Hematopoietic multipotent progenitor cell treated with erythropoietin and hydrocortisone succinate and interleukin-3 and kit ligand, for 4 days (in vitro differentiated cells): ENCODE measurements at places on chromosomes 1 and 21.

DNA sequence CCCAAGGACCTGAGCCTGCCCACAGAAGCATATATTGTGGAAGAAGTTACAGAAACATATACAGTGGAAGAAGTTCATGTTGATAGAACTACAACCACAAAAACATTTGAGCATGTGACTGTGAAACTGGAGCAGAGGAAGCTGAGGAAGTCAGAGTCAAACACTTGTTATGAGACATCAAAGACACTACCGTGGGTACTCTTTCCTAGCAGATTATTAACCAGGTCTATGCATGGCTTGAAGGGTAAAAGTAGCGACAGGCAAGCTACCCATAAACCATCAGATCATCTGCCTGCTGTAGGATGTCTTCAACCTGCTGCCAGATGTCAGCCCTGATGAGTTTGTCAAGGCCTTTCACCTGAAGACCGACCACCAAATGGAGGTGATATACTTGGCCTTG is 35.8 kb downstream of the IVNS1ABP start:
- no peak for DNase-seq

DNA sequence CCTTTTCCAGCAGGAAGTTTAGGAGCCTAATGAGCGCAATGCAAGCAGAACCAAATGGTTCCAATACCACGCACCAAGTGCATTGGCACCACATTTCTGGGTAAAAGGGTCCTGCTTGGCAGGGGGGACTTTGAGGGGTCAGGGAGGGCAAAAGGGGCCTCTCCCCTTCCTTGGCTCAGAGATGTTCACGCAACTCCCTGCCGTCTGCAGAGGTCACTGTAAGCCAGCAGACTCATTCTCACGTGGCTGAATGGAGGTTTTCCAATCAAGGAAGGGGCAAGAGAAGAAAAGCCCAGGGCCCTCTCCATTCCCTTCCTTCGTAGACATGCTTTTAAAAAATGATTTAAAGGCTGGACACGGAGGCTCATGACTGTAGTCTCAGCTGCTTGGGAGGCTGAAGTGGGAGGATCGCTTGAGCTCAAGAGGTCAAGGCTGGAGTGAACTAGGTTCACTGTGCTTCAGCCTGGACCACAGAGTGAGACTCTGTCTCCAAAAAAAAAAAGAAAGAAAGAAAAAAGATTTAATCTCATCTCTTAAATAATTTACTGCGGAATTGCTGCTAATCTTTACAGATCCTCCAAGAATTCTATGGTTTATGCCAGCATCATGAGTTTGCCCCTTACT is 80.3 kb downstream of the RUNX3 start:
- peak; percentile 78 for DNase-seq

DNA sequence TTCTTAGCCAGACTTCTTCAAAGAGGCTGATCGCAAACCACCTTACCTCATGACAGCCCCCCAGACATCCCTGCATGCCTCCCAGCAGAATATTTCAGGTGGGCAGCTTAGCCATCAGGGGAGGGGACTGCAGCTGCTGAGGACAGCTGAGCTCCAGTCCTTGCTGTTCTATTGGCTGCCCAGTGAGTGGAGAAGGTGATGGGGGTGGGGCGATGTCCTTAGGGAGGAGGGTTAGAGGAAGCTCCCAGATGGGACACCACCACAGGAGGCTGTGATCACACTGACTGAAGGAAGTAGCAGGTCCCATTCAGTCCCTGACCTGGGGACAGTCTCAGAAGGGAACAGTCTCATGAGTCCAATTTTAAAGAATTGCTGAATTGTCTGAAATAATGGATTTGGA is 38.3 kb downstream of the GJA5 start:
- no peak for DNase-seq

DNA sequence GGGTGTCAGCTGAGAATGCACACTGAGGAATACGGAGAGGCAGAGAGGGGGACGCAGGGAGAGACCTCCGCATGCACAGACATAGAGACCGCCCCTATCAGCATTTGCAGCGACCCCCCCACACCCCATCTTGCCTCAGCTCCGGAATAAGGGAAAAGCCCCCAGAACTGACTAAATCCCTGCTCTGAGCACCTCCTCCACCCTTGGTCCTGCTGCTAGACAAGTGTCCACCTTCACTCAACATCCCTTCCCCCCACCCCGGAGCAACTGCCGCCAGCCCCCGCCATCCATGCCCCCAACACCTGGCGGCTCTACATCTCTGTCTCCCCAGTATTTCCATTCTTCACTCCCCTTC is 769 bp downstream of the SV2A start:
- DNase-seq: no peak

GRCh38 chr1:196306421-196306820 is 301.8 kb downstream of the KCNT2 start:
- DNase-seq: no peak

GRCh38 chr1:217540321-217540720 is 90.6 kb downstream of the GPATCH2 start:
- DNase-seq: no peak

DNA sequence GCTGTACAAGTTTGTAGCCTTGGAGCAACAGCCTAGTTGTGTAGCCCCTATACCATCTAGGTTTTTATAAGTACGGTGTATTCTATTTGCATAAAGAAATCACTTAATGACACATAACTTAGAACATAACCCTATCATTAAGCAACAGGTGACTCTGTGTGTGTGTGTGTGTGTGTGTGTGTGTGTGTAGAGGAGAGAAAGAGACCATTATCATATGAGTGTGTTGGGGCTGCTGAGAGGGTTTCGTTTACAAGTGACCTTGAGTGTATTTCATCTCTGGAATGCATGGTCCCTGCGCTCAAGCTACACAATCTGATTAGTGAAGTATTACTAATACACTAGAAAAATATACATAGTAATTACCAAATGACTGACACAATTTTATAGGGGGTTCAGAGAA is 115.1 kb downstream of the RABGAP1L start:
- no peak for DNase-seq

DNA sequence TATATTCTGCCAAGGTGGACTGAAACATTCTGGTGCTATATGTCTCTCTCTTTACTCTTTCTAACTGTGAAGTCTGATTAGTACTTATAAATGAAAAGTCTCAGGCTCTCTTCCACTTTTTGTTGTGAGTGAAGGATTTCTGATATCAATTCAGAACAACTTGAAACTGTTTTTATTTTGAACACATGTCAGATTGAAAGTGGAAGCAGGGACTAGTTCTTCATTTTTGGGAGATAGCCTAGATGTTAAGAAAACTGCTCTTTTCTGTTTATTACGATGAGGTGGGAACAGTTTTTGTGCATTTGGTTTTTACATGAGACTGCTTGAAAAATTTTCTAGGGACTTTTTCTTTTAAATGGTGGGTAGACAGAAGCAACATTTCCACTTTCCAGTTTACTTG is 14.5 kb upstream of the GBP3 start:
- no peak for DNase-seq

GRCh38 chr21:35922618-35923017 is 137.7 kb downstream of the SETD4 start:
- DNase-seq: no peak

GRCh38 chr1:166479052-166479631 is 312.3 kb upstream of the FAM78B start:
- peak; percentile 66 for DNase-seq

DNA sequence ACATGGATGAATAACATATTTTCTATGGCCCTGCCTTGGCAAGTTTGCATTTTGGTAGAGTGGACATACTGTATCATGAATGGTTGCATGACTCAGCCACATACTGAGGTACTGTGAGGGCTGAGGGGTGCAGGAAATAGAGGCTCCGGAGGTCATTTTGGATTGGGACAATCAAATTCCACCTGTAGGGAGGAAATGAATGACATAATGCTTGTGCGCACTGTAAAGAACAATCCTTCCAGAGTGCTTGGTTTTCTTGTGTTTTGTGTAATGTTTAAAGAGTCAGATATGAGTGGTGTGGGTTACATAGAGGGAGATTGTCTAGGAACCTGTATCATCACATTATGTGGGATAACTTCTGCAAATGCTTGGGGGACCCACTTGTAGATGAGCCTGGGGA is 329.9 kb upstream of the PROX1 start:
- DNase-seq: no peak

DNA sequence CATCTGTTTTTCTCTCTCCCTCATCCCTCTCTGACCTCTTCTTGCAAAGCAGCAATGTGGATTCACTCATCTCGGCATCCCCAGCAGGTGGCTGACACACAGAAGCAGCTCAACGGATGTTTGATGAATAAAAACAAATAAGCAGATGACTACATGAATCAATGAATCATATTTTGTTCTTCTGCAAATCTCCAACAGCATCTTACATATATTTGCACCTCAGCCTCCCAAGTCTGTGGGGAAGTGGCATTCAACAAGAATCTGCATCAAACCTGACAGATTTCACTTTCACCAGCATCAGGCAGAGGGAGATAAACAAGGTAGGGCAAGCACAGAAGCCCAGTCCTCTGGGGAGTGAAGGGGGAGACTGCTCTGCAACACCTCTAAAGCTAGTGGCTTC is 34.0 kb downstream of the CAPN8 start:
- no peak for DNase-seq

DNA sequence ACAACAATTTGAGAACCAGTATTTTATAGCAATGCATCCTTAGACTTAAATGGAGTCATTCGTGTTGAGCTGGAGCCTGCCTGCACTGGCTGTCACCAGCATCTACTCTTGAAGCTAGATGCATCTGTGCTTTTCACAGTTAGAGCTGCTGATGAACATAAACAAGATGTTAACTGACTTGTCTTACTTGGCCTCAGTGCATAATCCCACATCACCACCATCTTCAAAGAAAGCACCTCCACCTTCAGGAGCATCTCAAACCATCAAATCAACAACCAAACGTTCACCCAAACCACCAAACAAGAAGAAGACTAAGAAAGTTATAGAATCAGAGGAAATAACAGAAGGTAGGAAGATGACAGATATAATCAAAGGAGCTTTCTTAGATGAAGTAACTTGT is 71.1 kb downstream of the TPR start:
- no peak for DNase-seq

DNA sequence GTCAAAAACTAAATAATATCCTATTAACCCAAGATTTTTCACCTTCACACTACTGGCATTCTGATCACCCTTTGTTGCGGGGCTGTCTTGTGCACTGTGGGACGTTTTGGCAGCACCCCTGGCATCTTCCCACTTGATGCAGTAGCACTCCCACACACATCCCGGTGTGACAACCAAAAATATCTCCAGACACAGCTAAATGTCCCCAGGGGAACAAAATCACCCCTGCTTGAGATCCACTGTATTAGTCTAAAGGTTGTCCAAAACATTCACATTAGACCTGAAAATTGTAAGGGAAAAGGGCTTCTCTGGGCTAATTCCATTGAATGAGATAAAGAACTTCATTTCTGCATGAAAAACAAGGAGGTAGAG is 37.8 kb downstream of the PLEKHO1 start:
- DNase-seq: no peak

DNA sequence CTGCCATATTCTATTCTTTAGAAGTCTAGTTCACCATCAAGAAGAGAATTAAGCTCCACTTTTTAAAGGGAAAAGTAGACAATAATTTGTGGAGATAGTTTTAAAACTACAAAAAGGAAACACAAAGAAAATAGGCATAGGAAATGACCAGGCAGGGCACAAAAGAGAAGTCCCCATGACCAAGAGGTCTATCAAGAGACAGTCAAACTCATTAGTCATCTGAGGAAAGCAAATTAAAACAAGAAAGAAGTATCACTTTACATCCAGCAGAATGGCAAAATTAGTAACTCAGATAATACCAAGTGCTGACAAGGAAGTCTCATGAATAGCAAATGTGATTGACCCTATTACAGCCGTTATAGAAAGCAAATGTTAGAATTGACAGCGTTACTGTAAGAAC is 243.7 kb upstream of the SNX7 start:
- DNase-seq: peak; percentile 13

- peak; percentile 97 for DNase-seq
These were observed 170.8 kb downstream of the NFIA start for GRCh38 chr1:61253059-61253735.

GRCh38 chr1:32386676-32387392 is 7.4 kb downstream of the BSDC1 start:
- DNase-seq: no peak

DNA sequence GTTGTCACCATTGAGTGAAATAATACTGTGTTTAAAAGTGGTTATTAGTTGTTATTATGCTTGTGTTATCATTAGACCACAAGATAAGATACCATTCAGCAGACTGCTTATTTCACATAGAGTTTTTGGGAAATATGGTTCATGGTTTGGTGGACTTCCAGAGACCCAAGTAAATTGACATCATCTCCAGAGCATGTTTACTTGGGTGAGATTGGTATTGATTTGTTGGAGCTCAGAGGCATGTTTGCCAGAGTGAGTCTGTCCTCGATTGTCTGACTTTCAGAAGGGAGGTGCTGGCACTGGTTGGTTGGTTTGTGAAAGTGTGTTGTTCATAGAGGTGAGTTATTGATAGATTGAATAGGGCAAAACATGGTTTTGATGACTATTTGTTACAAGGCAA is 291.4 kb downstream of the TGFB2 start:
- no peak for DNase-seq

DNA sequence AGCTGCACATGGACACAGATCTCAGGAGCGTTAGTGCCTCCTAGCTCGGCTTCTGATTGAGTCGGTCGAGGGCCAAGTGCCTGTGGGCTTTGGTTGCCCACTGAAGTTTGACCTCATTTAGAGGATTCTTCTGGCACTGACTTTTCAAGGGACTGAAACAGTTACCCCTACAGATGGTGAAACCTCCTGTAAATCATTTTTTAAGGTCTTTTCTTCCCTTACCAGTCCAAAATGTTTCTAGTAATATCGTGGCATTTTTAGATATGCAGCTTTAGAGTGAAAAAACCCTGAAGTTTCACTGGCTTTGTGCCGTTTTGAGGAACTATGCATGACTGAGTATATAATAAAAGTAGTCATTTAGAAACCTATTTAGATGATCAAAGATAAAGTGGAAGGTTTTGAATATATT is 34.7 kb upstream of the L1TD1 start:
- DNase-seq: no peak

GRCh38 chr1:96764469-96764868 is 42.9 kb downstream of the PTBP2 start:
- DNase-seq: no peak
